ENCODE measurements at places on chromosomes 2 and 18.

- DNase-seq, result no peak
These were observed 43.8 kb downstream of the XIRP2 start for GRCh38 chr2:166932032-166932431.

DNA sequence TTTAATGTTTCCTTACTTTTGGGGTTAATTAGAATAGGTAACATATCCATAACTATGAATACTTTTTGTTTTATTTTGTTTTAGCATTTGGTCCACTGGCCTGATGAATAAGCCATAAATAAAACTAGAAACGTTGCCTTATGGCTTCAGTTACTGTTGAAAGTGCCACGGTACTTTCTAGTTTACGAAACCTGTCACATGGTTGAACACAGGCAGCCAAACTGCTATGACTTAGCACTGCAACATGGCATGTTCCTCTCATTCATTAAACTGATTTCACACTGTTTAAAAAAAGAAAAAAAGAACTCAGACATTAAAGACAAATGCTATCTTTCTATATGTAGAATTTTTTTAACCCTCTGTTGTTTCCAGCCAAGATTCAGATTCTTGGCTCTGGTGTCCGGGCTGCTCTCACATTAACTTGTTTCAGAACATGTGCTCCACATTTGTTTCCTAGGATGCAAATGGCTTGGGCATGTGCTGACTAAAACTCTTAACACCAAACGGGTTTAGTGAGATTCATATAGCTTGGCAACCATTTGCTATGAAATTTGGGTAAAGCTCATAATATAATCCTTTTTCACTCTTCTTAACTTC is 323.9 kb upstream of the RND3 start:
- no peak for DNase-seq

DNA sequence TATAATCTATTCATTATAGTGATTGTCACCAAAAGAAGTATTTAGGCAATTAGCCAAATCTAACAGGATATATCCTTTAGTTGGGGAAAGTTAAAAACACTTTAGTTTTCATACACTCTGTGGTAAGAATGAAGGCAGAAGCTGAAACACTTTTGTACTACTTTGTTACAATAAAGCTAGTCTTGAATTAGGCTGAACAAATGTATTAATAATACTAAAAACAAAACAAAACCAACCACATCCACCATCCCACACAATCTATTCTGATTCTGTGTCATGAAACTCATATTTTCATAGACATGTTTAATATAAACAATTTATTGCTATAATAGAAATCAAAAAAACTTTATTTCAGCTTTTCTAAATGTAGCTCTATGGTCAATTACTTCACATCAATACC is 508.8 kb downstream of the ZEB2 start:
- DNase-seq, result no peak

DNA sequence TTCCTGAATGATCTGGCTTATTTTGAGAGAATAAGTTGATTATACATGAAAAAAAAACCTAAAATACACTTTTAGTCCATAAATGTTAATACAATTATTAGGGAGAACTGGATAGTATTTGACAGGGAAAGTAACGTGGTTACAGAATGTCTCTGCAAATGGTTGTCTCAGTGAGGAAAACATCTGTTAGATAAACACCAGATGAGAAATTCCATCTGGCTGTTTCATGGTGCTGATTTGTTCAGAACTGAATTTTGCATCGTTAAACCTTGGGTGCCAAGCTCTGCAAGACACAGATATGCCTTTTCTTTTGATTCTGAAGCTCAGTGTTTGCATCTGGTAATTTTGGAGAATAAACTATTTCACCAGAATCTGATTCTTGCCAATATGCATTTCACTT is 90.4 kb downstream of the SCN3A start:
- no peak for DNase-seq

DNA sequence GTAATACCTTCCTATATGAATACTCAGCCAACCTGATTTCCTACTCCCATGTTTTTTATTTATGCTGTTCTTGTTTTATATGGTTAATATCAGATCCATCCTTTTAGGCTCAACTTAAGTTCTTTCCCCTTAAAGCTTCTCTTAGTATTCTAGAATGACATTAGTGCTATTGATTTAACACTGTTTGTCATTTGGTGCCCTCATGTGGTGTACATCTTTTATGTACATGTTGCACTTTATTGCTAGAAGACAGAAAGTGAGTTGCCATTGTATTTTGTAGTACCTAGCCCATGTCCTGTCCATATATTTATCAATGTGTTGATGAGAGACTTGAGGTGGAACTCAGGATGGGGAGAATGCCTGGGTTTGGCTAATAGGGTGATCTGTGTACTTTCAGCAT is 2.5 kb downstream of the HTRA2 start:
- DNase-seq, result peak; percentile 40

GRCh38 chr2:231294571-231295362 is 96.3 kb downstream of the ARMC9 start:
- no peak for DNase-seq

DNA sequence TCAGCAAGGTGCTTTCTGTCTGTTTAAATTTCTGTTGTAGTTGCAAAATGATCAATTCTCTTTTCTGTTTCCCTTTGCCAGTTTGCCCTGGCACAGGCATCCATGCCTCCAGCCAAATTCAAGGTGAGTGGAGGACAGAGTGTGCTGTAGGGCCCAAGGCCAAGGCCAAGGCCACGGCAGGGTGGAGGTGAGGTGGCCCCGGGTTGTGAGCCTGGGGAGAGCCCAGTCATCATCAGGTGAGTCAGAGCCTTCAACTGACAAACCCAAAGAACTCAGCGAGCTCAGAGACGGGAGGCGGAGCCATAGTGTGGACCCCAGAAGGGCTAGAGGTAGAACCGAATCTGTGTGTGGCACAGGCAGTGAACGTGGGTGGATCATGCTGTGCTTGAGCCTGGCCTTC is 55.7 kb downstream of the BCL2L11 start:
- no peak for DNase-seq

DNA sequence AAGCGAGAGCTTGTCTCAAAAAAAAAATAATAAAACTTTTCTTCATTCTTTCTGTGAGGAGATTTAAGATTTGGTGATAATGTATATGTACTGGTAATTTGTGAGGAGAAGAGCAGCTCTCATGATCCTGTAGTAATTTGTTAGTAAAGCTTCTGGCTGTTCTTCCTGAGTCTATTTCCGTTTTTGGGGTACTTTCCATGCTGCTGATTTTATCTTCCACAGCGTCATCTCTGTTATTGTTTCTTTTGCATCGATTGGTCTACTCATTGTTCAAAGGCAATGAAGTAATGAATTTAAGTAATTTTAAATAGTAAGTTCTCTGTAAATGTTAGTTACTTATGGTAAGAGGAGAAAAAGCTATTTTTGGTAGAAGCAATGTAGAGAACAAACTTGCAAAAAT is 12.0 kb downstream of the NDUFAF7 start:
- no peak for DNase-seq

DNA sequence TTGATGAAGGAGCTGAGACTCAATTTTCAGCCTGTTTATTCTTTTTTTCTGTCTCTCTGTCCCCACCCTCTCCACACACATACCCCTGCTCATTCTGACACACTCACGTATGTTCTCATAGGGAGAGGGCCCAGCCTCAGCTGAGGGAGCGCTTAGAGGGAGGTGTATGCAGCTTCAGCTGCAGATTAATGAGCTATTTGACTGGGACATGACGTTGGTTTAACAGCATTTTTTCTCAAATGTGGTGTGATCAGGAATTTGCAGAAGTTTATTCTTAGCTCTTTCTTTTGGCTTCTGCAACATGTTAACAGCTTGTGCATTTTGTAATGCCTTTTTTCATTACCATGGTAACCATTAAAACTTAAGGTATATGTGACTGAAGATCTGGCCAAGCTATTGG is 1547.1 kb upstream of the PIK3C3 start:
- DNase-seq, result no peak

DNA sequence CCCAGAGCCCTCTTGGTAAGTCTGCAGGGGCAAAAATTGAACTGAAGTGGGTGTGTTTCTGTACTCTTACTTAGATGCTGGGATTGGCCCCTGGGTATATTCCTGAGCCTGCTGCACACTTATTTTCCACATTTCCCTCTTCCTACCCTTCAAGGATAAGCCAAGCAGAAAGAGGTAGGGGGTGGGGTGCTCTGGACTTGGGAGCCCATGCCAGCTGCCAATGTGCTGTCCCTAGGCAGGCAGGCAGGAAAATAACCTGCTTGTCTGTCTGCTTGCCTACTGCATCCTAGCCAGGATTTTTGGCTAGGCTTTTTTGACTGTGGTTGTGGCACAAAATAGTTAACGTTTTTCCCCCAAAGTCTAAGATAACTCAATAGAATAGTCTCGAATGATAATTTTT is 234.3 kb downstream of the ALK start:
- no peak for DNase-seq

DNA sequence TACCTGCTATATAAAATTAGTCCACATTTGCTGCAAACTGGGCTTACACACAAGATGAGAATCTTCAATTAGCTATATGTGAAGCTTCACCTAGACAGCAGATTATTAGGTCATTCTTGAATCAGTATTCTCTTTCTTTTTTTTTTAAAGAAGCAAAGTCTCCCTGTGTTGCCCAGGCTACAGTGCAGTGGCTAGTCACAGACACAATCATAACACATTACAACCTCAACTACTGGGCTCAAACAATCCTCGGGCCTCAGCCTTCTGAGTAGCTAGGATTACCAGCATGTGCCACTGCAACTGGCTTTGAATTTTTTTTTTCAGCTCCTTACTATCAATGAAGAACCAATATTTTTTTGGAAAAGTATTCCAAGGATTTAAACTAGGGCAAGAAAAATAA is 30.5 kb downstream of the OLA1 start:
- DNase-seq, result no peak

DNA sequence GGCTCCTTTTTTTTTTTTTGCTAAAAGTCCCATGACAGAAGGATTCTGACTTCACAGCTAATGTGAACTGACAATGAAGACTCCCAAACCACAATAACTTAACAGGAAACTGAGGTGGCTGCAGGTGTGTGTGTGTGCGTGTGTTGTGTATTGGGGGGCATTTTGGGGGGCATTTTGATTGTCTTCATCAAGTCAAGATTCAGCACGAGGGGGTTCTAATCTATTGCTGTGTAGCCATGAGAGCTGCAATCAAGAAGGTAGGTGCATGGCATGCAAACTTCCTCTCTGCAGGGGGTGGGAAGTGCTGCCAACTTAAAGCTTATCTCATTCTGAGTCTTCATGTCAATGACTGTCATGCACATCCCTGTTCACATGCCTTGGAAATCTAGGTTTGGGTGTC is 25.2 kb downstream of the SPRED2 start:
- DNase-seq, result no peak
